ENCODE measurements at places on chromosomes 11 and 22. TPM values are rescaled to one million over a fixed set of nuclear protein-coding genes. Genes with fewer than 3 reads are reported as not detected.

Gene ZNF70
- 1.6 TPM for polyA plus RNA-seq

Gene PHF21B
- polyA plus RNA-seq, result 0.02 TPM

Gene SULT4A1
- polyA plus RNA-seq, result 0.07 TPM

Gene CASP5
- polyA plus RNA-seq, result 0.07 TPM

Gene CCDC86
- 15.2 TPM for polyA plus RNA-seq

Gene LMNTD2
- polyA plus RNA-seq, result 0.32 TPM

Gene PARVA
- polyA plus RNA-seq, result 134 TPM

Gene SLC35F2
- 9.9 TPM for polyA plus RNA-seq

Gene CYB5R2
- polyA plus RNA-seq, result 7.3 TPM

Gene MMP13
- not detected for polyA plus RNA-seq

Gene SHANK2
- polyA plus RNA-seq, result 0.72 TPM

Gene PKP3
- 0.55 TPM for polyA plus RNA-seq

Gene INS
- not detected for polyA plus RNA-seq

Gene TBX10
- polyA plus RNA-seq, result not detected

Gene IGSF22
- not detected for polyA plus RNA-seq

Gene KDM4D
- 0.68 TPM for polyA plus RNA-seq

Gene KRTAP5-3
- not detected for polyA plus RNA-seq

Gene ANO5
- not detected for polyA plus RNA-seq

Gene PLCB3
- 13.0 TPM for polyA plus RNA-seq

Gene SEPTIN3
- polyA plus RNA-seq, result 0.22 TPM

Gene AMBRA1
- polyA plus RNA-seq, result 12.2 TPM

Gene SLC25A18
- polyA plus RNA-seq, result not detected

Gene IL17RA
- 22.3 TPM for polyA plus RNA-seq

Gene MMP1
- 41.2 TPM for polyA plus RNA-seq

Gene CSF2RB
- not detected for polyA plus RNA-seq

Gene OR52K2
- polyA plus RNA-seq, result not detected

Gene MS4A1
- polyA plus RNA-seq, result not detected

Gene INSC
- polyA plus RNA-seq, result 0.40 TPM

Data from AG04450 (cell line).